Body of pancreas (tissue), 4 donors: ENCODE measurements at places on chromosomes 1 and 21.

GRCh38 chr1:22143065-22144033 lies at the start of gene WNT4:
Gene WNT4, minus strand, starts transcription at chr1:22143097. Its CDS starts 175 bp downstream, at chr1:22142922.
- DNase-seq: peak; percentile 46

- no peak for DNase-seq
These were observed 510.3 kb downstream of the SMYD3 start for GRCh38 chr1:245996811-245997210.

DNA sequence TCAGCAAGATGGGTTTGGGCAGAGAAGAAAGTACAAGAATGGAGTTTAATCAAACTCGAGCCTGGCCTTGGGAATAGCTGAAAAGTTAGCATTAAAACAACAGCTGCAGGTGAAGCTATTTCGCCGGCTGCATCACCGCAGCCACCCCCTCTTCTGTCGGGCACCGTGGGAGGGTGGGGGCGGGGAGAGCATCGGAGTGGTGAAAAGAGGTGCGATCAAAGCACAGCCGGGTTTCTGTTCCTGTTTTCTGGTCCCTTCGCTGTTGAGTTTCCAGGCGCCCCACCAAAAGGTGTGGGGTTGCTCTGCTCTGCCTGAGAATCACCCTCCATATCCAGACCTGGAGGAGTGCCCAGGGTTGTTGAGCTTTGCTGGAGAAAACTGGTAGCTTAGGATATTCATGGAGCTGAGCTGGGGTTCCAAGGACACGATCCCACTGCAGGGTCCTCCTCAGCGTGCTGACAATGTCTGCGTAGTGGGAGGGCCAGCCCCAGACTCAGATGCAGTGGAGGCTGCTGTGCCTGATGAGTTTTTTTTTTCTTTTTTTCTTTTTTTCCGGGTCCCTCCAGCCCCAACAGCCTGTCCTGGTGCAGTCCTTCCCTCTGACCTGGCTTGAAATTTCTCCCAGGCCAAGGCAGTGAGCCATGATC lies 127.5 kb upstream of the C1orf174 start:
- DNase-seq: no peak

GRCh38 chr1:207579436-207579799 lies 65.5 kb upstream of the CR1L start:
- peak; percentile 60 for DNase-seq

DNA sequence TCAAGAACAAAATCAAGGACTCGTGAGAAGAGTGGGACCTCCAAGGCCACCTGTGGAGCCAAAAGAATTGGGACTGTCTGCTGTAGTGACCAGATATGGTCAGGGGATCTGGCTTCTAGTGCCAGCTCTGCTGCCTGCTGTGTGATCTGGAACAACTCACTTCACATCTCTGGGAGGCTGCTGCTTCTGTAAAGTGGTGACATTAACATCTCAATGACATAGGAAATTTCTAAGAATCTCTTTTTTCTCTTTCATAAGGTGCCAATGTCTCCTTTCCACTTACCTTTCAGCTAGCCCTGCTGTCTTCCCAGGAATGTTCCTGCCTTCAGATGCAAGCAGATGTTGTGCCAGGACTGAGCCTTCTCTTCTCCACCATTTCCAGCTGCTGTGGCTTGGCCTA lies 5.0 kb upstream of the SRSF4 start:
- DNase-seq: no peak

DNA sequence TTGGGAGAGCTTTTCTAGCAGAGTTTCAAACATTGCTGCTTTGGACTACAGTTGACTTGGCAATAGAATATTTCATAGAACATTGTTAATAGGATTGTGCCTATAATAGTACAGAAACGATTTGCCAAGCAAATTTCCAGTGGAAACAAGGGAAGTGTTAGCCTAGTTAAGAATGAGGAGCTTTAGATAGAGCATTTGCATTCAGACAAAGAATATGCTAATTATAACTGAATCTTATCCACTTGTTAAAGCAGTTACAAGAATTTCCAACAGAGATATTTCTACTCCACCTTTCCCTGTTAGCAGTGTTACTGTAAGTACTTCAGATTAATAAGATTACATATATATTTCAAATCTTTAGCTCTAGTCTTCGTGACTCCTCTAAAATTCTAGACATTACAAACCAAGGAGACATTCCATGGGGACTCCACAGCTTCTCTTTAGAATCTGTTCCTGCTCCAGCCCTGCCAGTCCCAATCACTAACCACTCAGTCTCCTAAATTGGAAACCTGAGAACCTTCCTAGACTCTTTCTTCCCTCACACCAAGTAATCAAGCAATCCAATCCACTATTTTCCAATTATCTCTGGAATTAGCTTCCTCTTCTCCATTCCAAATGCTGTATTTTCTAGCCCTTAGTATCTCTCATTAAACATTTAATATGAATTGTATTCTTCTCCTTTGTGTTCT lies 141.8 kb upstream of the PBX1 start:
- no peak for DNase-seq

GRCh38 chr1:200971955-200972711 lies 51.4 kb downstream of the KIF21B start:
- peak; percentile 73 for DNase-seq

- no peak for DNase-seq
These were observed 47.5 kb upstream of the DIP2A start for GRCh38 chr21:46411236-46411635.

DNA sequence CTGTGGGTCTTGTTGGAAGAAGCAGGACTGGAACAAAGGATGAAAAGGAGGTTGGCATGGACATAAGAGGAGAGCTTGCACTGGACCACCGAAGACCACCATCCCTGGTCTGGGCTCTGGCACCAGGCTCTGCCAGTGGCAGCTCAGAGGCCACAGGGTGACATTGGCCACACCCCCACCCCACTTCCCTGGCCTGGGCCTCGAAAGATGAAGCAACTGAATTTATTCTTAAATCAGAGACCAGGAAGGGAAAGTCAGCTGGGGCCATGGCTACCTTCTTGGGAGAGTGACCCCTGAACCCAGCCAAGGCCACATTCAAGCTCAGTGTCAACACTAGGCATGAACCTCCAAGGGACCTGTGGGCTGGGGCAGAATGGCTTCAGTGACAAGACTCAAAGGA lies 4.0 kb downstream of the KLHDC7A start:
- DNase-seq: no peak

DNA sequence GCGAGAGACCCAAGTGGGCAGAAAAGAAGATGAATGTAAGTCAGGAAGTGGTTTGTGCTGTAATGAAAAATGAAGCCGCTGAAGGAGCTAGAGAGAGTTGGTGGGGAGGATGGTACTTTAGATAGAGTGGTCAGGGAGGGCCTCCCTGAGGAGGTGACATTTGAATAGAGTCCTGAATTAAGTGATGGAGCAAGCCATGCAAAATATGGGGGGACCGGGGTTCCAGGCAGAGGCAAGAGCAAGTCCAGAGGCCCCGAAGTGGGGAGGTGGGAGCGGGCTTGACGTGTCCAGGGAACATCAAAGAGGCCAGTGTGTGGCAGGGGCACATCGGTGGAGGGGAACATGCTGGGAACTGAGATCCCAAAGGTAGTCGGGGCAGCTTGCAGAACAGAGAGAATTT lies 43.1 kb downstream of the OPRD1 start:
- no peak for DNase-seq
